G401 (cell line): ENCODE measurements at places on chromosomes 2 and 18. TPM values are rescaled to one million over a fixed set of nuclear protein-coding genes. Genes with fewer than 3 reads are reported as not detected.
A peak's percentile ranks its signal among the peaks of the same experiment; 100 is the strongest.

DNA sequence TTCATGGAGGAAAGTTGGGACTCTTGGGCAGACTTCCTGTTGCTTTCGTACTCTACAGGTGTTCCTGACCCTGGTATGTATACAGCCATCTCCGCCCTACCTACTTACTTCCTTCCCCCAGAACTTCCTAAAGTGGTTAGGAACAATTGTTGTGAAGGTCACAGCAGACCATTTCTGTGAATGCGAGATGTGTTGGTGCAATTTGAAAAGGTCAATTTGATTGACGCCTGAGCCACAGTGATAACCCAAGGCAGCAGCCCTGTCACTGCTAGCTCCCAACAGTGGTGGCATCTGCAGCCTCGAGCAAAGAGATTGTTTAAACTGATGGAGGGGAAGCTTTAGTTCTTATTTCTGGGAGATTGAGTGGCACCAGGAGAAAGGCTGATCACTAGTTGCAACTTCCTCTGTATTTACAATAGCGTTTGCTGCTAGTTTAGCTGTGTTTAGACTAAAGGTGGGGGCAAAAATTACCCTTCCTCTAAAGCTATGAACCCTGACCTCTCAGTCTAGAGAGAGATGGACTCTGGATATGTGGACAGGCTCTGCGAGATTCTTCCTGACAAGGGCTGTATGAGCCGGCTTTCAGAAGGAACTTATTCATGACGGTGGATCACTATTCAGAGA, 78.3 kb upstream of the MAP4K3 start:
- DNase-seq = no peak

GRCh38 chr2:167862782-167863181, 384.6 kb downstream of the STK39 start:
- DNase-seq = no peak

DNA sequence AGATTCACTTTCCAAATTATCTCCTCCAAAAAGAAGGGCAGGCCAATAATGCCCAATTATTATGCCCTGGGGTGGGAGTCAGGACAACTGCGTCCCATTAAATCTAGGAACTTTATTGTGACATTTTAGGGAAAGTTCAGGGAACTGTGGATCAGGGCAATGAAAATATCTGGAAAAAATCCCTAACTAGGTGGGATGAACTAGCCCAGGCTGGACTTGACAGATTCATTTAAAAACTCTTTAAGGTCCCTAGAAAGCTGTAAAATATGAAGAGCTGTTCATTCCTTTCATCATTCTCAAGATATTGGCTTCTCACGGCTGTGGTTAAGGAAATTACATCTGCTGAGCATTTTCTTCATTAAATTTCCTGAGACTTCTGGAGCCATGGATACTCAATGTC, 8.2 kb downstream of the CREG2 start:
- DNase-seq = no peak

Gene UGP2
- total RNA-seq = 43.7 and 80.8 TPM in 2 replicates

- no peak for DNase-seq
Measured at GRCh38 chr18:44840058-44840790, 159.5 kb downstream of the SETBP1 start.

- no peak for DNase-seq
Measured at GRCh38 chr18:6059551-6059950, 164.2 kb upstream of the TMEM200C start.

DNA sequence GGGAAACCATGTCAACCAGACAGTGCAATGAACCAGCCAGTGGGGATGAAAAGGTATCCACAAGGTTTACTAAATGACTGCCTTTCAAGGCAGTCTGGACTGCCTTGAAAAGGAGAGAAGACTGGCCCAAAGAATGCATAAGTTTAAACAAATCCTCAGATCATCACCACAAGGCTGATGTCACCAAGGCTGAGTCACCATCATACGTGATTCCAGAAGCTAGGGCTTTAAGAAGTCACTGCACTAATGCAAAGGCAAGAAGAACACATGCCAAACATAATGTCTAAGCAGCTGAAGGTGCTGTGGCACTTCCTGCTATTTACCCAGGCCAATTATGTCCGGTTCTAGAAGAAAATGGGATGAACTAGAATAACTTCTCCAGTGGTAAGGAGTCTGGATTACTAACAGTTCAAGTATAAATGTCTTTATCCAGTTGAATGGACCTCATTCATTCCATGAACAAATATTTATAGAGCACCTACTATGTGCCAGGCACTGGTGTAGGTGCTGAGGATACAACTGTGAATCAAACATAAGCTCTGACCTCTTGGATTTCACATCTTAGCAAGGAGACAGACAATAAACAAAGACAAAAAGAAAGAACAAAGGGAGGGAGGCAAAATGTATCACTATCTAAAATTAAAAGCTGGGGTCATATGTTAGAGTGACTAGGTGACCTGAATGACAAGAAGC, 37.6 kb upstream of the ONECUT2 start:
- DNase-seq = no peak

Gene CDK5R2
- 0.51 and 2.2 TPM in 2 replicates for total RNA-seq

DNA sequence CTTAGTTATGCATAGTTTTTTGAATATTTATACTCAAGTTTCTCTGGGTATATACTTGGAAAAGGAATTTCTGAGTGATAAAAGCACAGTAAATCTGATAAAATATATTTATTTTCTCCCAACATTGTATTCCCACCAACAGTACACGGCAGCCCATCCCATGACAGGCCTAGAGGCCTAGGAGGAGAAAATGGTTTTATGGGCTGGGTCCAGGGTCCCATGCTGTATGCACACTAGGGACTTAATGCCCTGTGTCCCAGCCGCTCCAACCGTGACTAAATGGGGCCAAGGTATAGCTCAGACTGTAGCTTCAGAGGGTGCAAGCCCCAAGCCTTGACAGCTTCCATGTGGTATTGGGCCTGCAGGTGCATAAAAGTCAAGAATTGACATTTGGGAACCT, 1007.7 kb downstream of the DSC3 start:
- DNase-seq = no peak

Gene GMCL1
- 10.2 and 15.9 TPM in 2 replicates for total RNA-seq

Gene HMSD
- total RNA-seq = not detected in 2 replicates

Gene DPYSL5
- total RNA-seq = 4.4 and 4.8 TPM in 2 replicates

- DNase-seq = no peak
Measured at GRCh38 chr2:113905886-113906285, 16.0 kb downstream of the ACTR3 start.

DNA sequence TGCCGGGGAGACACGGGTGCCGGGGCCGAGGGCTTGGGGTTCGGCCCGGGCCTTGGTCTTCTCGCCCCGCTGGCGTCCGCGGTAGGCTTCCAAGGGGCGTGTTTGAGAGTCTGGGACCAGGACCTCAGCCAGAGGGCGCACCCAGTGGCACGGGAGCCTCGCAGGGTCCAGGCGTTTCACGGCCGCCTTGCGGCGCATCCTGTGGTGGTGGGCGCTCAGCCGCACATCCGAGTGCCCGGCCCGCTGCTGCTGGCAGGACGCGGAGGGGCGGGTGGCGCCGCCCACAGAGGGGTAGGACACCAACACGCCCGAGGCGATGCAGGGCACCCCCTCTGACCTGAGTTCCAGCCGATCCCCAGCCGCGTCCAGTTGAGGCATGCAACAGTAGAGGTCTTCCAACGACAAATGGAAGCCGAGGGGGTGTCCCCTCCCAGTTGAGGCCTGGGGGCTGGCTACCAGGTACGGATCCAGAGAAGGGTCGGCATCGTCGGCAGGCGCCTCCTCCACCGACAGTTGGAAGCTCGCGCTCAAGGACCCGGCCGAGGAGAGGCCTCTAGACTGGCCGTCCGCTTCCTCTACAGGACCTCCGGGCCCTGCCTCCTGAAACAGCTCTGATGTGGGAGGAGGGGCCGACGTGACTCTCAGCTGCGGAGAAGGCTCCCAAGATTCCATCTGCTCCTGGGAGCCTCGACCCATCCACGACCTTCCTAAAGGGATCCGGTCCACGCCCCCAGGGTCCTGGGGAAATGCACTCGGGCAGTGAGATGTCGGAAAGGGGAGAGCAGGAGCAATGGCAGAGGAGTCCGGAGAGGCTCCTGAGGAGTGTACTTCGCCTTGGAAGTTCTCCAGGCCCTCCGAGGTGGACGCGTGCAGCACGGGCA, 6.3 kb downstream of the C2orf81 start:
- peak; percentile 73 for DNase-seq

DNA sequence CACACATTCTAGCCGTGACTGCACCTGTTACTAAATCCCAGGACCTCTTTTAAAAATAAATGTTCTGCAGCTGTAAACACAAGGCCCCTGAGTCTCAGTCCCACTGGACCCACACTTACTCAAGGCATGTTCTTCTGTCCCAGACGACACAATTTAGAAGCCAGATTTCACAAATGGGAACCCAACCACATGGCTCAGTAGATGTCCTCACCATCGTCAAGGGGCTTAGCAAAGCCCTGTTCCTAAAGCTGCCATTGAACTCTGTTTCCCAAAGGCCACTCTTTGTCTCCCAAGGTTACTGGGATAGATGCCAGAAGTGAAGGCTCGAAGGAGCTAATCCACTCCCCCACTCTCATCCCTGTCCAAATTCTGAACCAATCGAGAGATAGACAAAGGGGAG, 301.0 kb downstream of the GALR1 start:
- DNase-seq = no peak

Gene PRSS56
- not detected in 2 replicates for total RNA-seq
